ENCODE measurements at places on chromosomes 11 and 22. TPM values are rescaled to one million over a fixed set of nuclear protein-coding genes. Genes with fewer than 3 reads are reported as not detected.

BARX2 gene
- total RNA-seq: not detected

DNA sequence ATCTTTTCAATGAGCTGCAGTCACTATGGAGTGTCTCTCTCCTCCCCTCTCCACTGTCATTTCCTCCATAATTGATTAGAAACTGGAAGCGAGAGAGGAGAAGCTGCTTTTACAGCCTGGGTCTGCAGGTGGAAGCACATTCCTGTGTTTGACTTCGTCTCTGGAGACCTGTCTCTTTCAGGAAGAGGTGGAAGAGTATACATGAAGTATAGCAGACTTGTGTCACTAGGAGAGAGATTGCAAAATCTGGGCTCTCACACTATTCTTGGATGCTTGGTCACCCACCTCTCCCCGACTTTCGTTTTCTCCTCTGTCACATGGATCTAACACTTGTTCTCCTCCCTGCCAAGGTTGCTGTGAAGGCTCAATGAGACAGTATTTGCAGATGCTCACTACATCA is 323.3 kb downstream of the NTM start:
- no peak for DNase-seq

DNA sequence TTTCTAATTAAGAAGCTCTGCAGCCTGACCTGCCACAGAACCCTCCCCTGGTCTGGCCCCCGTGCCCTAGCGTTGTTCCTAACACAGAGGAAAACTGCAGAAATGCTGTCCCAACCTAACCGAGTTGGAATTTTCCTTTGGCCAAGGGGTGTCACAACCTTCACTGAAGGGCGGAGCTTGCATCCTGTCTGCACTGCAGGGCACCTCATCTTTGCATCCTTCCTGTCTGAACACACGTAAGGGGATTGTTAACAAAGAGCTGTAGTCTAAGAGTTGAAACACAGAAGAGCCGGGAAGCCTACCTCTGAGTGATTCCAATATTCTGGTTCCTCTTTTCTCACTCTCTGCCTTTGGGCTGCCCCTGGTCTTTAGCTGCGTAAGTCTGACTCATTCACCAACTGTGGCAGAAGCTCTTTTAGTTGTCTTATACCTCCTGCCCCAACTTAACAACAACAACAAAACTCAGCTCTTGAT is 1.6 kb downstream of the DIXDC1 start:
- peak; percentile 44 for DNase-seq

DNA sequence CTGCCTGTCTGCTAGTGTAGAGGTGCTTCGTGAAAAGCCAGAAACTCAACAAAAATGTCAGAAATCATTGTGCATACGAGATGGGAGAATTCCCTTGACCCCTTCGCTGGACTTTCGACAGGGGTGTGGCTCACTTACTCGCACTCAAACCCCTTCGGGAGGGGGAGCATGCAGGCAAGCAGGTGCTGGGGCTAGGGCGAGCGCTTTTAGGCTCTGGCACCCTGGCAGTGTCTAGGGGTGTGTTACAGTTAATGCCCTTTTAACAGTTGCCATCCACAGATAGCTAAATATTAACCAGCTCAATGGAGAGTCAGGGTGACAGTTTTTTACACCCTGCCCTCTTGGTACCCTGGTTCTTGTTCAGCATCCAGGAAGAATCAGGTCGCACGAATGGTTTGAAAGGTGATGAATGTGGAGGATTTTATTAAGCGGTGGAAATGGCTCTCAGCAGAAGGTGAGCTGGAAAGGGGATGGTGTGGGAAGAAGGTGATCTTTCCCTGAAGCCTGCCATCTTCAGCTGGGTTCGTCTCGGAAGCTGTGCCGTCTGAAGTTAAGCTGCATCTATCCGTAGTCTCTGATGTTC is 59.6 kb upstream of the SHANK2 start:
- DNase-seq: peak; percentile 77

- DNase-seq: no peak
These were observed 16.9 kb upstream of the SPTY2D1 start for GRCh38 chr11:18650859-18651557.

GRCh38 chr22:24244144-24244787 is 616 bp downstream of the GGT5 start:
- no peak for DNase-seq

DNA sequence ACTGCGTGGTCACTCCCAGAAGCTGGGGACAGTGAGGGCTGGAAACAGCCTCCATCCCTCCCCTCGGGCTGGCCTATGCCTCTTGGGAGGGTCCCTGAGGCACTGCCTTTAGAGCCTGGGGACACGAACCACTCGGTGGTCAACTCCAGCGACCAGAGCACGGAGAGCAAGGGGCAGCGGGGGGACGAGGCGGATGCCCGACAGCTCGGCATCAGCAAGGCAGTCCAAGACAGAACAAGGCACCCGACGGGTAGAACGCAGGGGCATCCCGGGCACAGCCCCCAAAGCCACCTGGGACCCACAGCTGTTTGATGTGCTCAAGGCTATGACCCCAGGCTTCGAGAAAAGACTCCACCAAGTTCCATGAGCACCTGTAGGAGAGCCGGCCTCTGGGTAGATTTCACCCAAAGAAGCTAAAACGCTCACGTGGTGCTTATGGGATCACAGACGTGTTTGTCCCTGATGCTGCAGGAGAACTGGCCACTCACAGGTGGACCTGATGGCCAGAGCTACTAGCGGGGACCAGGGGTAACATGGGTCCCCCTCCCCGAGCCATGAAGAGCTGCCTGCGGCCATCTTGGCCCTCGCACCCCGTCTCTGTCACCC is 510 bp upstream of the LSP1 start:
- DNase-seq: no peak

ADAMTS8 gene
- 0.19 TPM for total RNA-seq

- peak; percentile 64 for DNase-seq
These were observed 29.9 kb upstream of the CSNK2A3 start for GRCh38 chr11:11382858-11383532.

GRCh38 chr11:48001438-48002021 is 21.2 kb downstream of the PTPRJ start:
- no peak for DNase-seq

- DNase-seq: no peak
These were observed 239.7 kb downstream of the CTTN start for GRCh38 chr11:70637949-70638583.

MS4A6A gene
- not detected for total RNA-seq

KDM4F gene
- not detected for total RNA-seq

- no peak for DNase-seq
These were observed 44.6 kb downstream of the FAM168A start for GRCh38 chr11:73553266-73553665.

DNA sequence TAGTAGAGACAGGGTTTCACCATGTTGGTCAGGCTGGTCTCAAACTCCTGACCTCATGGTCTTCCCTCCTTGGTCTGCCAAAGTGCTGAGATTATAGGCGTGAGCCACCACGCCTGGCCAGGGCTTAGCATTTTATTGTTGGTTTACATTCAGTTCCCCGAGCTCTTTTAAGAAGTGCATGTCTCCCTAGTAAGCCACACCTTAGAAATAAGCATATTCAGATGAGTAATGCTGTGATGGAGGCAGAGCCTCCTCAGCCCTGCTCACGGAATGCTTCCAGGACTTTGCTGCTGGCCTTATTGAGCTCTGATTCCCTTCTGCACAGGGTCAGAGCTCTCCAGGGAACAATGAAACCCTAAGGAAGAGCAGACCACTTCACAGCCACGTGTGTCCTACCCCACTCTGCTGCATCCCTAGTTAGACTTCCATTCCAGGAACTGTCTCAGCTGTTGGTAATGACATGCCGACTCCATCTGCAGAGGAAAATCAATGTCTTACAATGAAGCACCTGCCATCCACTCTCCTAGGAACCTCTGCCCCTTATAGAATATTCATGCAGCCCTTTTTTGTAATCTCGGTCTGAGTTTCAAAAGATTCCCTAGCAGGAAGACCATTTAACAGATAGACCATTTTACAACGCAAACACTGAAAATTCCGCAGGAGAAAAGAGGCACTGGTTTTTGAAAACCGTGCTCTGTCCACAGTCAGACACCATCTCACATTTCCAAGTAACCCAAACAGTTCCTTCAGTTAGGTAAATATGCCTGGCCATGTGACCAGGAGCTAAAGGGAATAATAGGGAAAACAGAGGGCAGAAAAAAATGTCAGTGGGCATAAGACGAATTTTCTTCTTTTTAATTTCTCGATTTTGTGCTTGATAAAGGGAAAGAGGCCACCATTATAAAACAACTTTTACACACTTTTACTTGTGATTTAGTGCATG is 1.7 kb upstream of the JAM3 start:
- no peak for DNase-seq

Measured in osteocyte (in vitro differentiated cells).